ENCODE measurements at places on chromosomes 3 and 15.

DNA sequence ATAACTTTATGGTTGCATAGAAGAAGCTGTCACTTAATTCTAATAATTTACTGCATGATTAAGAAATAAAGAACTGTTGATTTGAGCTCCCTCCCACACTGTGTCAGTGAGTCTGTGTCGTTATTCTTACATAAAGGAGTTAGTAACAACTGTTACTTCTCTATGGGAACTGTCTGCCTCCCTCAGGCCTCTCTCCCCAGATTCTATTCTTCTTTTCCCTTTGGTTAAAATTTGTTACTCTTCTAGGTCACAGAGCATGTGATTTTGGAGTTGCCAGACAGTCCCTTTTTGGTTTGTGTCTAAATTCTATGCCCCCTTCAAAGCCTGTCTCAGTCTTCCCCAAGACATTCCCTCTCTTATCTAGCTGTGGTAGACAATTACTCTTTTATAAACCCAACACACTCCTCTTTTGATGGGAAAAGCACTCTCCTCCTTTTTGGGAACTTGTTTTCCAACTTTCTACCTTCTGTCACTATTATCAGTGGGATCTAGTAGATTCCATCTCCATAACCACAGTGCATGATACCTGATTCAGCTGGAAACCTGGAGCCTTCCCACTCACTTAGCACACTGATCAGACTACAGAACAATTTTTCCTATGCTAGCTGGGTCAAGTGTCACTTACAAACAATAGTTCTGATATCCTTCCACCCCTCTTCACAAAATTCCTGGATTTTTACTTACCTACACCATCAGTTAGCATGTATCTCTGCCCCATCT, 422.1 kb upstream of the TGFBR2 start:
- no peak for DNase-seq

DNA sequence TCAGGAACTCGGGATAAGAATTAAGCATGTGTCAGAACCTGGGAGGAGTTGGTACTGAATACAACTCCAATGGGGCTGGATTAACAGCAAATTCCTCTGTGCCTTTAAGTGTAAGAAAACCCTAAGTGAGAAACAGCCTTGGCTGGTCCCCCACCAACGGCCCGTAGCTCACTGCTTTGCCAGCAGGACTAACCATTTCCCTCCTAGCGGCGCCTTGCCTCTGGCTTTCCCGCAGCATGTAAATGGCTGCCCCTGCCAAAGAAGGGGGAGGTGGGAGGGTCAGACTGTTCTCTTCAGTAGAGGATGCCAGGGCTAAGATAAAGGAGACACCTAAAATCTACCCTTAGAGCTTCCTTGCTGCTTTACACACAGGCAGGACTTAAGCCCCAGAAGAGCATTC, 51.0 kb upstream of the SH3GL3 start:
- no peak for DNase-seq

DNA sequence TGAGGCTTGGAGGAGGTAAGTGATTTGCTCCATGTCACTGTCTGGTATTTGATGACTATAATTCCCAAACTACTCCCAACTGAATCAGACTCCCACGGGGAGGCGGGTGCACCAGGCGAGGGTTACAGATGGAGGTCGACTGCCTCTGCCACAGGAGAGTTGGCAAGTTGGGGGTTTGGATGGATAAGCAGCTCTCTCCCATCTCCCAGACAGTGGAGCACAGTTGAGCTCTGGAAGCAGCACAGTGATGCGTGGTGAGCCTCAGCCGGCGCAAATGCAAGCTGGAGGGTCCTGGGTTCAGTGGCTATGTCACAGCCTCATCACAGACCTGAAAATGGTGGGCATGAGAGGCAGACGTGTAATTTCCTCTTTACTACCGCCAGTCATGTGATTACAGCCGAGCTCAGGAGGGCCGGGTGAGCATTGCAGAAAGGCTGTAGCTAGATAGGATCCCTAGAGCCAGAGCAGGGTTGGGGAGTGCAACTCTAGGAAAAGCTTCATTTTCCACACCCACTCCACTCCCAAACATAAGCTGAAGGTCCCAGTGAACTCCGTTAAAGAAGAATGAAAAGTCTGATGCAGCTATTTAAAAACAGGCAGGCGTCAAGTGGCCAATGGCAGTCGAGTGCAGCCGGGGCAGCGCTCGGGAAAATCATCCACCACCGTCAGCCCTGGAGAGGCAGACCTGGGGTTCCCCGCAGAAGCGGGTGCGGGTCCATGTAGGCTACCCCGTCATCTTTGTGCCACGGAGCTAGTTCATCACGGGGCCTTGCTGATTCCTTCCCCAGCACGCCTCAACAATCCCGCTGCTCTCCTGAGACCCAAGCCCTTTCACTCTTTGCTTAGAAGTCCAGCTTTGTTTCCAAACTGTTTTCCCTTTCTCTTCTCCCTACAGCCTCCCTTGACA, 33.3 kb upstream of the VPS8 start:
- no peak for DNase-seq

GRCh38 chr3:98612587-98612986, 19.2 kb upstream of the CPOX start:
- DNase-seq: no peak

DNA sequence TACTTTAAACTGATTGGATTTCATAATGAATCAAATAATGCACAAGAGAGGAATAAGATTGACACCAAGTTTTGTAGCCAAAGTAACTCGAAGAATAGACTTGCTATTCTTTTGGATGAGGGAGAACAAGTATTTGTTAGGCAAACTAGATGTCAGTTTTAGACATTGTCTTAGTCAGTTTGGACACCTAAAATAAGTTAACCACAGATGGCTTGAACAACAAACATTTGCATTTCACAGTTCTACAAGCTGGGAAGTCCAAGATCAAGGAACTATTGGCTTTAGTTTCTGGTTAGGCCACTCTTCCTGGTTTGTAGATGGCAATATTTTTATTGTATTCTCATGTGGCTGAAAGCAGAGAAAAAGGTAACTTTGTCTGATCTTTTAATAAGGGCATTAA, 61.3 kb upstream of the OSTN start:
- no peak for DNase-seq

GRCh38 chr3:147393261-147393942, 12.9 kb downstream of the ZIC4 start:
- DNase-seq: no peak

- no peak for DNase-seq
Observed at GRCh38 chr3:81270603-81271379, 490.7 kb downstream of the GBE1 start.
